Activated effector memory CD4-positive, alpha-beta T cell treated with anti-CD3 and anti-CD28 coated beads, Interleukin-2, amount 50 U/mL, for 16 hours (primary cell): ENCODE measurements at places on chromosomes 4 and X.

DNA sequence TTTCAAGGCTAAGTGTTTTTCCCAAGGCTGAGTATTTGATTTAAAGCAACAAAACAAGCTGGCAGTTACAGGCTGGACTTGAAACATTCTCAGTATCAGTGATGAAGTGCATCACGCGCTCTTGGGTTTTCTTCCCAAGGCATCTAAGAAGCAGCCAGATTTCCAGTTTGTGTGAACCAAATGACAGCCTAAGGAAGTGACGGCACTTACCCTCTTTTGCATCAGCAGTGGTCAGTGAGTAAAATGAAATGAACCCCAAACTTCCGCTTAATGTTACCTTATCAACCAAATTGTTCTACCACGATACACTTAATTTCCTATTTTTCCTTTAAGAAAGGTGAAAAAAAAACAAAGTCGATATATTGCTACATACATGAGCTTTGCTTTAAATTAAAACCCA lies 15.8 kb upstream of the GYPE start:
- no peak for DNase-seq

- no peak for DNase-seq
Measured at GRCh38 chr4:110278127-110278526, 79.7 kb upstream of the ELOVL6 start.

GRCh38 chr4:37812713-37813112 lies 13.8 kb upstream of the PGM2 start:
- no peak for DNase-seq

DNA sequence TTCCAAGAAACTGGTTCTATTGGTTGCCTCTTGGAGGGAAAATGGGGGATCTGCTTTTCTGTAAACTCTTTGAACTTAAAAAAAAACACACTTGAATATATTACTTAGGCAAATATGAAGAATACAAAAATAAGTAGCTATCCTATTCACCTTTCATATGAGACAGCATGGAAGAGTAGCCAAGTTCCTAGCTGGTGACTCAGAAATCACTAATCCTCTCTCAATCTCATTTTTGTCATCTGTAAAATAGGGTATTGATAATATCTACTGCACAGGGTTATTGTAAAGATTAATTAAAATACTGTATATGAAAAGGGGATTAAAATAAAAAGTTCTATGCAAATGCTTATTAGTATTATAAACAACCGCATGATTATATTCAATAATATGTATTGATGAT lies 12.7 kb downstream of the MGARP start:
- DNase-seq, result no peak

DNA sequence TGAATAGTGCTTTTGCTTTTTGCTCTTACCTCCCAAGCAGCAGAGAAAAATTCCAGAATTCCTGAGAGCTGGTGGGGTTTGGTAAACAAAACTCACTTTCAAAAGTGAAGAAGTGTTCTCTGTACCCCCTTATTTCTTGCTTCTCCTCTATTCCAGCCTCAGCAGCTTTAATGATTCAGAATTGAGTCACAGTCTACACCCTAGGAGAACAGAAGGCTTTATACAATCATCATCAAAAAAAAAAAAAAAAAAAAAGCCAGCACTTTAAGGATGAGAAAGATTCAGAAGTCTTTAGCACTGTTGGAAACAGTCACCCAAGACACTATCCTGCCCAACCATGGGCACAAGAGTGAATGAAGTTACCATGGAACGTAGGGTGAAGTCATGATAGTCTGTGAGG lies 1583.1 kb upstream of the PCDH10 start:
- DNase-seq, result no peak
